ENCODE measurements at places on chromosomes 2 and 18.

DNA sequence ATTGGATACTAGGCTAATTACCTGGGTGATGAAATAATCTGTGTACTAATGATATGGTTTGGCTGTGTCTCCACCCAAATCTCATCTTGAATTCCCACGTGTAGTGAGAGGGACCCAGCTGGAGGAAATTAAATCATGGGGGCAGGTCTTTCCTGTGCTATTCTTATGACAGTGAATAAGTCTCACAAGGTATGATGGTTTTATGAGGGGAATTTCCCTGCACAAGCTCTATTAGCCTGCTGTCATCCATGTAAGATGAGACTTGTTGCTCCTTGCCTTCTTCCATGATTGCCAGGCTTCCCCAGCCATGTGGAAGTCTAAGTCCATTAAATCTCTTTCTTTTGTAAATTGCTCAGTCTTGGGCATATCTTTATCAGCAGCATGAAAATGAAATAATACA is 394.1 kb upstream of the SYT4 start:
- DNase-seq, result no peak

GRCh38 chr18:22044474-22045220 is 124.7 kb upstream of the GATA6 start:
- no peak for DNase-seq

GRCh38 chr2:18896125-18896764 is 306.9 kb upstream of the NT5C1B start:
- DNase-seq, result no peak

GRCh38 chr2:84654414-84654813 is 138.1 kb downstream of the DNAH6 start:
- no peak for DNase-seq

DNA sequence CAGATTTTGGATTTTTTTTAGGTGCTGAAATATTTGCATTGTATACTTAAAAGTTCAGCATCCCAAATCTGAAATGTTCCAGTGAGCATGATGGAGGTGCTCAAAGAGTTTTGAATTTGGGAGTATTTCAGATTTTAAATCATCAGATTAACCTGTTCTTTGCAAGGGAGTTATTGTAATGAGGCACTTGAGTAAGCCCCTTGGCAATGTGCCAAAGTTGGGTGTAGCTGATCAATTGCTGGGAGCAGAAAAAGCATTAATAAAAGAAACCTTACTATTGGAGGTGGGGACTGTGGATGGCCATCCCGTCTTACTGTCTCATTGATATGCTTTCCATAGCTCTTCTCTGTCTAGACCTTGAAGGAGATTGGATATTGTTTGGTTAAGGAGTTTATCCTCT is 28.3 kb downstream of the MALT1 start:
- DNase-seq, result no peak

- no peak for DNase-seq
Observed at GRCh38 chr18:78998371-78999071, 18.9 kb downstream of the SALL3 start.

DNA sequence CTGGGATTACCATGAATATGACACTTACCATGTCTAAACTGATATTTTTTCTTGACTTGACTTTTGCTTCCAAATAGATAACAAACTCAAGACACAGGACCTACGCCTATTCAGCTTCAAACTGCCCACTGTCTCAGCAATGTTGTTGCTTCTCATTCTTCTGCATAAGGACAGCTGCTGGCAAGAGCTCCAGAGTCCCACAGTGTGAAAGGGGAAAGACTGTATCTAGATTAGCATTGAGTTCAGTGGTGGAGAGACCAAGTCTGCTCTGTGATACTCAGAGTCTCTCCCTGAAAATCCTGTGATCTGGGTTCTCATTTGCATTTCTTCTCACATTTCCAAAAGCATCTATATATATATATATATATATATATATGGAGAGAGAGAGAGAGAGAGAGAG is 247.9 kb upstream of the NT5C1B start:
- no peak for DNase-seq

- DNase-seq, result no peak
Observed at GRCh38 chr18:22143347-22144340, 25.7 kb upstream of the GATA6 start.

DNA sequence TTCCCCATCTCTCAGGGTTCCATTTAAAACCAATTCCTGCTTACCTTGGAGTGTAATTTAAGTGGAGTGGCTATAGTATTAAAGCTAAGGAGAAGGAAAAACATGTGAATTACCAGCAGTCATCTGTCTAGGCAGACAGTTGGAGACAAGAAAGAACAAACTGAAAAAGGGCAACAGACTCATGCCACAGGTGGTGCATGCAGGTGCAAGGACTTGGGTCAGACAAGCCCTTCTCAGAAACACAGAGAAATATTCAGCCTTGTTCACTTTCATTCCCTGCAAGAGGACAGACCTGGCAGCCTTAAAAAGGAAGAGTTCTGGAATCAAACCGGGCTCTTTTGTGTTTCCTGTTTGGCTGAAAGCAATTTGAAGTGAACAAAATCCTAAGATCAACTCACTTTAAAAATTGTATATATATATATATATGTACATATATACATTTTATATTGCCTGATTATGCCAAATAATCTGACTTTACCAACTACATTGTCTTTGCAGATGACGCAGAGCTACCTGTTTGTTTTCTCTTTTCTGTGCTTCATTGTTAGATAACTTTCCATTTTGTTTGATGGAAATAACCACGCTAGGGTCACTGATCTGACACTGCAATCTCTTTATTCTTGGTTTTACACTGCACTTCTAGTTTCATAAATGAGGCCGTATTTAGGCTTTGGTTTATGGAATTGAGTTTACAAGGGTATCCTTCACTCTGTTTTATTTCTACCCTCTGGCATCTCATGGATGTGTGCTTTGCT is 35.1 kb upstream of the VPS54 start:
- no peak for DNase-seq

GRCh38 chr2:130387071-130387400 is 31.2 kb downstream of the PTPN18 start:
- DNase-seq, result no peak

DNA sequence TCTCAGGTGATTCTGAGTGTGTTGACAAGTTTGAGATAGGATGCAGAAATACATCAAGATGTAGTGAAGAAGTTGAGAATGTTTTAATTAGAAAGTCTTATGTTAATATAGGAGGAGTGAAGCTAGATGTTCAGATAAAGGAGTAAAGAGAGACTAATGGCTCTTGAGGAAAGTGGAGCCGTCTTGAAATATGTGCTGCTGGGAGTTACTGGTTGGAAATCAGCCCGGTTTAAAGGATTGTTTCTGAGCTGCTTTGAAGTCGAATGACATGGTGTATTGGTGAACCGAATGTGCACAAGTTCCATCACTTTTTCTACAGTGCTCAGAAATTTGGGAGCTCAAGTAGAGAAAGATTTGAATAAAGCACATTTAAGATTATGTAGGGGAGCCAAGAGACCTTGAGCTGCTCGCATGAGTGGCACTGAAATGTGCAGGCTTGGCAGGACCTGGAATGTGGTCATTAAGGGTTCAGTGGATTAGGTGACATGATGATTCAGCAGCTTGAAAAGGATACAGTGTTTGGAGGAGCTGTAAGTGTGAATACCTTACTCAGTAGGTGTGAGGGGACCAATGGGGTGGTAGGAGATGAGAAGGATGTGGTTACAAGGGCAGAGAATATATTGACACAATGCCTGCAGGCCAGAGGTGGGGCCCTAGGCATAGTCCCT is 68.6 kb downstream of the CAB39 start:
- DNase-seq, result no peak

- DNase-seq, result peak; percentile 5
Observed at GRCh38 chr18:68714366-68714711, 569 bp downstream of the TMX3 start.

All from stimulated activated CD4-positive, alpha-beta T cell treated with anti-CD3 and anti-CD28 coated beads, Interleukin-2, amount 100 ng/mL, for 48 hours (primary cell).